ENCODE measurements at places on chromosomes 5 and 9.

DNA sequence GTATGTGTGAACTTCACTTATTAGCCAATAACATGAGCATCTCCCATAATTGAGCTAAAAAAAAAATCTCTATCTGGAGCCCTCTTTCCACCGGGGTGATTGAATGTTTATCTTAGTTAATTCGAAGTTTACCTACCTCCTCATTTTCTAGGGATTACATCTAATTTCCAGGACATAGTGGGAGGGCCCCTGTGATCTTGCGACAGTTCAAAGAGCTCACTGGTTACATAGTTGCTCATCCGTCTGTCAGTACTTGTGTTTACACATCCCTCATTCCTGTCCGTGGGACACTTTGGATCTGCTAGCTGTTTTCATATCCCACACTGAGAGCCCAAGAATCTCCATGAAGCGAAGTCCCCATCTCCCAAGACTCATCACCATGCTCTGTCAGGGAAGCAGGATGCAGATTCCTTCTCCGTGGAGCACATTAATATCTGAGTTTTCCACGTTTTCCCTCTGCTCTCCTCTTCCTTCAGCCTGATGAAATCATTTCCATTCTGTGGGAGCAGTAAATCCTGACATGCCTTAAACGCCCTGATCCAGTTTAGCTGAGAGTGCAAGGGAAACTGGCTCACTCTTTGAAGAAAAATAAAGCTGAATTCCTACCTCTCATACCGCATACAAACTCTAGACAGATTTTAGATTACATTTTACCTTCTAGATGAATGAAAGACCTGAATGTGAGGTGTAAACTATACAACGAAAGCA is 10.2 kb upstream of the SFXN1 start:
- no peak for DNase-seq
- H3K4me1 ChIP-seq, result peaks cover 25% of the 10 kb centered on the region
- H3K27me3 ChIP-seq, result no peaks in the 10 kb centered on the region

DNA sequence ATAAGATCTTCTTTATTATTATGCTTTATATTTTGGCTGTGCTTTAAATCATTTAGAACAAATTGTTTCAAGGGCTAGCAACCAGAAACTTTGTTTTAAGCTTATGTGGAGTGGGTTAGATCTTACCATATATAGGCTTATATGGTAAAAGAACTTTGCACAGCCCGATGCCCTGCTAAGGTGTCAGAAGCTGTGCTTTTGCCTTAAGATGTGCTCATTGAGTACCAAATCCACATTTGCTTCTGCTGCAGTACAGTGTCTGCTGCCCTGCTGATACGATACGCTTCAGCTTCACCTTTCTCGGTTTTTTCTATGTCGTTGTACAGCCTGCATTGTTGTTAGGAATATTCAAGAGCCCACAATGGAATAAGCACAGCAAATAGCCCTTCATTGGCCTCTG is 34.8 kb downstream of the CD180 start:
- no peaks in the 10 kb centered on the region for H3K27me3 ChIP-seq
- H3K27ac ChIP-seq, result peak overlapping the region; percentile 75
- peaks cover 87% of the 10 kb centered on the region for H3K36me3 ChIP-seq
- no peak for DNase-seq
- H3K4me1 ChIP-seq, result peaks cover 60% of the 10 kb centered on the region

- no peak for DNase-seq
- H3K27me3 ChIP-seq, result no peaks in the 10 kb centered on the region
- peaks cover 20% of the 10 kb centered on the region for H3K4me1 ChIP-seq
- H3K36me3 ChIP-seq, result no peaks in the 10 kb centered on the region
These were observed 5.4 kb upstream of the HBEGF start for GRCh38 chr5:140351609-140352334.

DNA sequence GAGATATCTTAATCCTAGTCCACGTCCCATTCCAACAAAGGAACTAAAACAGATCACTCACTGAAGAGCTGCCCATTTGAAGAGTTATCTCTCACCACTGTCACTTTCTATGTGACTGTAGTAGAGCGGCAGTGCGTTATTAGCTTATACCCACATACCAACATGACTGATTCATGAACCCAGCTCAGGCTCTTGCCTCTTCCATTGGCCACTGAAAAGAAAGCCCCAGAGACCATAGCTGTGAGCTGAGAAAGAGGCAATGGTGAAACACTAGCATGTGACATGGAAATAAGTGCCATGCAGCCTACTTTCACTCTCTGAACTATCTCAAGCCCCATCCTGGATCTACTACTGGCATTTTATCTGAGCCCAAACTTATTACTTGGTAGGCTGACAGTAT is 151.7 kb upstream of the MOCS2 start:
- peaks cover 14% of the 10 kb centered on the region for H3K4me1 ChIP-seq
- no peaks in the 10 kb centered on the region for H3K27me3 ChIP-seq
- no peak overlapping the region for H3K4me3 ChIP-seq
- no peak for DNase-seq

DNA sequence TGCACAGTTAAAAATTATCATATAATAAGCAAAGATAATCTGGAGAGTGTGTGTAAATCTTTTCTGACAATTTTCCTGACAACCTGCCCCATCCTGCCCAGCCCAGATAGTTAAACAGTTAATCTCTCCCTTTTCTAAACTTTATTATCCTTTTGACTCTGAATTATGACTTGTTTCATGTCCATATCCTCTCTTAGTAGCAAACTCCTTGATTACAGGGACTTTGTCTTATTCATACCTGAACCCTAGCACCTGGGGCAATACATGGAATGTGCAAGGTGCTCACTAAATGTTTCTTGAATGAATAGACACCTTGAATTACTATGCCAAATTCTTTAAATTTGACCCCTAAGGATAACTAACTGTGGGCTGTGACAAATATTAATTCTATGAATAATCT is 186.7 kb downstream of the FAM170A start:
- no peak overlapping the region for H3K4me3 ChIP-seq
- no peaks in the 10 kb centered on the region for H3K27me3 ChIP-seq
- DNase-seq, result no peak
- no peaks in the 10 kb centered on the region for H3K4me1 ChIP-seq
- H3K27ac ChIP-seq, result no peak overlapping the region
- no peaks in the 10 kb centered on the region for H3K36me3 ChIP-seq

GRCh38 chr5:17046320-17046719 is 110.2 kb upstream of the MYO10 start:
- no peaks in the 10 kb centered on the region for H3K27me3 ChIP-seq
- no peak for DNase-seq
- no peak overlapping the region for H3K4me3 ChIP-seq
- H3K4me1 ChIP-seq, result no peaks in the 10 kb centered on the region
- H3K27ac ChIP-seq, result no peak overlapping the region

GRCh38 chr5:116492016-116492623 is 82.5 kb downstream of the SEMA6A start:
- H3K27ac ChIP-seq, result no peak overlapping the region
- no peaks in the 10 kb centered on the region for H3K27me3 ChIP-seq
- DNase-seq, result no peak

DNA sequence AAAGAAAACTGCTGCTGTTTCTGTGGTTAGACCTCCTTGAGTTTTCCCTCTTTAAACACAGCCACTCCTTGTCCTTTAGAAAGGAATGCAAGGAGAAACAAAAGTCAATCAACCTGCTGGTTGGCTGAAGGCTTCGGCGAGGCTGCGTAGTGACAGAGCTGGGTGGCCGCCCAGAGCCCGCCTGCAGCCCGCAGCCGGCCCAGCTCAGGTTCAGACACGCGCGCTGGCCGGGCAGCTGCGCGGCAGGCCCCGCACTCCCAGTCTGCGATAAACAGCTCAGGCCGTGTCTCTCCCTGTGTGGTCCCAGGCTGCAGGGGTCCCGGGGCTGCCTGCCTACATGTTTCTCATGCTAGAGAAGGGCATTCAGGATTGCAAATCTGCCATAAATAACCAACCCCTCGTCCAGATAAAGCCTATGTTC is 115.4 kb downstream of the HSD17B3 start:
- H3K4me1 ChIP-seq, result peaks cover 14% of the 10 kb centered on the region
- H3K36me3 ChIP-seq, result no peaks in the 10 kb centered on the region
- DNase-seq, result no peak

DNA sequence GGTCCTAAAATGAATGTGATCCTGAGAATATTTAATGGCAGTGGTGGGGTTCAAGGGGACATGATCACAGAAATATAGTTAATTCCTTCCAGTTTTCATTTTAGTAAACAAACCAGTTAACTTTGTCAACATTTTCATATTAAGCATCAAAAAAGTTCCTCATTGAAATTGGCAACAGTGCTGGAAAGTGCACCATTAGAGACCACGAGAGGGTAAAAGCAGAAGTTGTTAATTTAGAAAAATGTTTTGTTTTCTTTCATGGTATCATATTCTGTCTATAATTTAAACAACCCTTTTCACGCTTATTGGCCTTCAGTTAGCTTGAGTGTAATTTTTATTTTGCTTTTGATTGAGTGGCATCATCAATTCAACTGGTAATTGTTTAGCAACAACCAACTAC is 11.9 kb downstream of the GIN1 start:
- H3K4me1 ChIP-seq, result no peaks in the 10 kb centered on the region
- no peak overlapping the region for H3K4me3 ChIP-seq
- no peak for DNase-seq

DNA sequence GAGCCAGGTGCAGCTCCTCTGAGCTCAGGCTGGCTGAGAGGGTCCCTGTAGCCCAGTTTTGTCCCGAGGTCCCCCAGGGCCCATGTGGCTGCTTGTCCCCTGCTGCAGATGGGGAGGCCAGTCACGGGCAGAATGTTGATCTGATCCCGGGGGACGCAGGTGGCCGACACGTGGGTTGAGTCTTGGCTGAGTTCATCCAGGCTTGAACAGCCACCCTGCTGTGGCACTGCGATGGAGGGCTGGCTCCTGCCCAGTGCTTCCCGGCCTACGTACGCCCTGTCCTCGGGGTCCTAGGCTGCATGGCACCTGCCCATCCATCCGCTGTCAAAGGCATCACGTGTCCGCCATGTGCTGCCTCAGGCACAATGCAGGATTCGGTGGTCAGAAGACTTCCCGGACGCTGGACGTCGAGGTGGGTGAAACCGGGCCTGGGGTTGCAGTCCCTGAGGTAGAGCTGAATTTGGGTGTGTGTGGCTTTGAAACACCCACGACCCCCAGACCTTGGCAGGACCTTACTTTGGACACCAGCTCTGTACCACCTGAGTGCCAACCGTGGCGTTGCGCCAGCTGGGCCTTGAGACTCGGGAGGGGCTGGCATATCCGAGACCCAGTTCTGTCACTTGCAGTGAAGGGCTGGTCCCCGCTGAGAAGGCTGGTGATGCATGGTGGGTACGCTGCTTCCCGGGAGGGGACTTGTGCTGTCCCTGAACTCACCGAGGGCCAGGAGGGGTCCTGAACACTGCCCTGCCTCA is 22.3 kb downstream of the RXRA start:
- H3K4me3 ChIP-seq, result no peak overlapping the region
- H3K27me3 ChIP-seq, result no peaks in the 10 kb centered on the region
- no peak overlapping the region for H3K27ac ChIP-seq
- DNase-seq, result no peak
- no peaks in the 10 kb centered on the region for H3K36me3 ChIP-seq

- H3K36me3 ChIP-seq, result no peaks in the 10 kb centered on the region
- H3K27ac ChIP-seq, result no peak overlapping the region
- H3K27me3 ChIP-seq, result no peaks in the 10 kb centered on the region
- no peak overlapping the region for H3K4me3 ChIP-seq
These were observed 389.7 kb downstream of the TAF11L14 start for GRCh38 chr5:18023986-18024385.

- no peak overlapping the region for H3K27ac ChIP-seq
- no peak overlapping the region for H3K4me3 ChIP-seq
- H3K4me1 ChIP-seq, result no peaks in the 10 kb centered on the region
- H3K27me3 ChIP-seq, result no peaks in the 10 kb centered on the region
These were observed 9.0 kb downstream of the ECPAS start for GRCh38 chr9:111475195-111475594.

GRCh38 chr9:462606-463005 is 247.9 kb downstream of the DOCK8 start:
- H3K4me3 ChIP-seq, result no peak overlapping the region
- no peaks in the 10 kb centered on the region for H3K36me3 ChIP-seq
- H3K27me3 ChIP-seq, result no peaks in the 10 kb centered on the region
- DNase-seq, result no peak

DNA sequence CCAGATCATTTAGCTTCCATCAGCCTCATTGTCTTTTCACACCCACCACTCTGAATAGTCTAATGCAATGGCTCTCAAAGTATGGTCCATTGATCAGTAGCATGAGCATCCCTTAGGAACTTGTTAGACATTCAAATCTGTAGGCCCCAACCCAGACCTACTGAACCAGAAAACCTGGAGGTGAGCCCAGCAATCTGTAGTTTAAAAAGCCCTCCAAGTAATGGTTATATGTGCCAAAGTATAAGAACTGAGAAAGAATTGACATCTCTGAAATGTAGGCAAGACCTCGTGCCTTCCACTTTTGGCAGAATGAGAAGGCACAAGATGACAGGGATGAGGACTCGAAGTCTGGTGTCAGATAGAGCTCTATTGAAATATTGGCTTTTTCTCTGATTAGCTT is 267.6 kb downstream of the TRIM32 start:
- no peak overlapping the region for H3K4me3 ChIP-seq
- no peaks in the 10 kb centered on the region for H3K27me3 ChIP-seq
- no peak for DNase-seq
- no peaks in the 10 kb centered on the region for H3K36me3 ChIP-seq
- H3K27ac ChIP-seq, result no peak overlapping the region

- no peak overlapping the region for H3K27ac ChIP-seq
- no peak overlapping the region for H3K4me3 ChIP-seq
These were observed 194.8 kb upstream of the SLC30A5 start for GRCh38 chr5:68898951-68899471.

- H3K4me1 ChIP-seq, result peaks cover 6% of the 10 kb centered on the region
- no peaks in the 10 kb centered on the region for H3K36me3 ChIP-seq
- DNase-seq, result no peak
- H3K4me3 ChIP-seq, result peak overlapping the region; percentile 50
- H3K27ac ChIP-seq, result peak overlapping the region; percentile 68
These were observed 526 bp upstream of the CD14 start for GRCh38 chr5:140633501-140633900.
